ENCODE measurements at places on chromosomes 7 and 10.

DNA sequence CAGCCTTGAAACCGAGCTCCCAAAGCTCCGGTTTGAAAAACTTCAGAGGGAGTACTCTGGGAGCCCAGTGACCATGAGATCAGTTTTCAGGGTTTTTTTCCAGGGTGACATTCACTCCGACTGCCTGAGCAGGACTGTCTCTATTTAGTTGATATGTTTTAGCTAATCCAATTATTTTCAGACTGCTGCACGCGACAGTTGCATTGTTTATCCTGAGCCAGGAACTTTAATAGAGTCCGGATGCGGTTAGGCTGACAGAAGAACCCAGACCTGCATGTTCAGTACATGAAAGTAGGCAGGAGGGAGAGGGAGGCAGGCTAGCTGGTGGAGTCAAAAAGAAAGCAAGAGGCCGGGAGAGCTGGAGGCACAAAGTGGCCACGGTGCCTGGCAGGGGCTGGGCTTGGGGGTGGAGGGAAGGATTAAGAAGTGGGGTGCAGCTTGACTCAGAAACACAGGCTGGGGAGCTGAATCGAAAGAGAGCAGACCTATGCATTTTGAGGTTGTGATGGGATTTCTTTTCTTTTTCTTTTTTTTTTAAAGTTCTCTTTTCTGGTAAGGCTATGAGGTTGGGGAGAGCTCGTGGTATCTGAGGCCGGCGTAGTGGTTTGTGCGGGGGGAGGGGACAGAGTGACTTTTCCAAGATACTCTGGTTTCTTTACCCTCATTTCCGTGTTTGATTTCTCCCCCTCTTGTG, 5.7 kb downstream of the GATA3 start:
- DNase-seq: no peak

GRCh38 chr10:44392420-44392819, 7.5 kb upstream of the CXCL12 start:
- DNase-seq: no peak

DNA sequence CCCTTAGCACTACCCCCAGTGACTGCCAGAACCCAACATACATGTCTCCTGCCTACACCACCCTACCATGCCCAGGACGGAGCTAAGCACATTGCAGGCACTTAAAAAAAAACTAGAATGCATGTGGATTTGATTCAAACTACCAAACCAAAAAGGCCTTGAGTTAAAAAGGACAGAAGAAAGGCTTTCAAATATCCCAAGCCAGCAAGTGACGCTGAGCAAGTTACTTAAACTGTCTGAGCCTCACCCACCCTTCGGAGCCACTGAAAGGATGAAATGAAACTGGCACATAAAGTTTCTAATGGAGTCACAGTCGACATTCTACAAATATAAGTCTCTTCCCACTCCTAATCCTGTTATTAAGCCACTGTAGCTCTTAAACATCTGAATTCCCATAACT, 1.8 kb downstream of the CPXM2 start:
- DNase-seq: no peak

DNA sequence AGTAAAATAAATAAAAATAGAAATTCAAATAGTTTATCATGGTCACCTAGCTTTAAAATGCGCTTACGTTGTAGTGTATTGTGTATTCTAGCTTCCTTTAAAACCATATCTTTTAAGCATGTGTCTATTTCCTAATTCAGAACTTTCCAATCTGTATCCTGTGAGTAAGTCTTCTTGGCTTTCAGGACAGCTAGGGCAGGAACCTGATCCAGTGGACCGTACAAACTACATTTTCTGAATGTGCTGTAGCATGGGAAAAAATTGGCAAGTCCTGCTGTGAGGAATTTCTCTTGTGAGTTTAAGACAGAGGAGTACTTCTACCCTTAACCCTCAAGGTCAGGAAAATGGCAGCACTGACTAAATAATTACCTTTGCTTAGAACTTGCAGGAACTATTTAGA, 12.1 kb downstream of the OPN1SW start:
- no peak for DNase-seq

- DNase-seq: no peak
These were observed 3.5 kb upstream of the EN2 start for GRCh38 chr7:155454183-155455112.

DNA sequence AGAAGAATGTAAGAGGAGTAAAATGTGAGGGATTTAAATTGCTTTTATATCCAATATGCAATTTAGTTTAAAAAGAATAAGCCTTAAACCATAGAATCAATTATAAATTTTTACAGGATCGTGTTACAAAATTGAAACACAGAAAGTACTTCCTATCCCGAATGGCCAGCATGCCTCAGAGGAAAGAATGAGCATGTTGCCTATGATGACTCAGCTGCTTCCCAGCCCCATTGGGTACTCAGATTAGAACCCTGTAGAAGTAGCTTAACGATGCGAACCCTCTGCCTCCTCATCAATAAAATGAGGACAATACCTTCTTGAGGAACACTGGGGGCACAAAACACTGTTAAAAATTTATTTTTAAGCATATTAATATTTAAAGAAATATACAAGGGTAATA, 113.4 kb upstream of the CDK1 start:
- no peak for DNase-seq

DNA sequence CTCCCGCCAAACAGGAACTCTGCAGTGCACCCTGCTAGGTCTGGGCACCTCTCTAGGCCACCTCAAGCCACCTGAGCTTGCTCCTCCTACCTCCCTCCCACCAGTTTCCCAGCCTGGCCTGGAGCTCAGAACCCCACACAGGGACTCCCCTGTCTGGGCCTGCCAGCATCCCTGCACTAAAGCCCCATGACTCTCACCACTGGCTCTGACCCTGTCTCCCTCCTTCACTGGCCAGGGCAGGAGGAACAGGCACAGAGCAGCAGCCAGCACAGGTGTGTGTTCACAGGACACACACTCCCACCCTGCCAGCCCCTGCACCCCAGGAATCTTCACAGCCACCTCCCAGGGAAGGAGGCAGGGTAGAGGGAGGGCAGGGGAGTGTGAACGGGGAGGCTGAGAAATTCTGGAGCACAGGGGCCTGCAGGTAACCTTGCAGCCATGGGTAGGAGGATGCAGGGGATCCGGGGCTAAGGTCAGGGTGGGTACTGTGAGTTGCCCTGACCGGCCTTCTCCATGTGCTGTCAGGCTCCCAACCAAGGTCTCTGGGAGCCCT, 13.9 kb upstream of the ANTXRL start:
- no peak for DNase-seq

DNA sequence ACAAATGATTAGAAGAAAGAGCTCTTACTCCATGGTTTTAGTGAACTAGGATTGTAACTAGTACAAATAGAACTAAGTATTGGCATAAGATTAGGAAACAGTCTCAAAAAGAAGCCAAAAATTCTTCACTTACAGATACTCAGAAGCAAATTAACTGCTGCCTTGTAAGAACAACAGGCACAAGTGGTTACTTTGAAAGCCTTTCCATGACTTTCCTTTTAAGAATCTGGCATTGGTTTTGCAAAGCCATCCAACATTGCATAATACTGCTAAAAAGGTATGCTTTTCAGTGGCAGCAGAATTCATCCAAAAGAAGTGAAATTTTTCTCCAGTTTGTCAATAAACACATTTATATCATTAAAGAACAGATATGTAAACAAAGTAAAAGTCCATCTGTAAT, 126.8 kb upstream of the ODAD2 start:
- DNase-seq: no peak

GRCh38 chr7:5270788-5271187, 12.0 kb upstream of the SLC29A4 start:
- DNase-seq: no peak

- DNase-seq: no peak
These were observed 283.5 kb downstream of the ARHGAP12 start for GRCh38 chr10:31644931-31645633.

DNA sequence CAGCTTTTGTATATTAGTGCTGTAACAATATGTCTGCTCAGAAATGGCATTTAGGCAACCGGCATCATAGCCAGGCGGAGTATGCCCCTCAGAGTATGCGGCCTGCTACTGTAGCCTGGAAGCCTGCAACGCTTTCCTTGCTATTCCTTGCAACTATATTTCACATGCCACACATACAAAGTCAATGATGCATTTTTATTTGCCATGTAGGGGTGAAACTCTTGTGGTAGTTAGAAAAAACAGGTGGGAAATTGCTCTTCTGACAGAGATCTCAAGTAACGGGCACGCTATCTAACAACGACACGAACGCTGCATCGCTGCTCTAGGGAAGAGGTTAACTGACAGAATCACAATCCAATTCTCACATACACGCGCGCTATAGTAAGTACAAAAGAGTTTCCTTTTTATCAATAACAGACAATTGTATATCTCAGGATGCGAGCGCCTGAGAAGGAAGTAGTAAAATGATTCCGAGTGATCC, 5.9 kb downstream of the EBF3 start:
- no peak for DNase-seq

DNA sequence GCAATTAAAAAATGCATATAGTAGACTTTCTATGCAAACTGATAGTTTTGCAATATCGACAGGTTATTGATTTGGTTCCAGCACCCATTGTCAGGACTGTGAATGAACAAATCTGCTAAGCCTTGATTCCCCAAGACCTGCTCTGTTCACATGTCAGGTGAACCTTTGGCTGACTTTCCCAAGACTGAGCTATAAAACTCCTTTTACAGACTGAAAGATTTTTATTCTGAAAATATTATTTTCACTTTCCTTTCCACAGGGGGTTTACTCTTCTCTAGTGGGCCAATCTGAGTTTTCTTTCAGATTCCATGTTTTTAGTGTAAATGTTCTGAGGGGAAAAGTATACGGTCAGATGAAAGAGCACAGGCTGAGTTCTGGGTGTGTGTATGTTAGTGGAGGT, 199.2 kb upstream of the BMPER start:
- DNase-seq: no peak

Measured in NCI-H187 (cell line).